GM20000 (cell line): ENCODE measurements at places on chromosomes 11 and 22.

GRCh38 chr11:25435197-25435596 is 896.7 kb upstream of the ANO3 start:
- DNase-seq: no peak

DNA sequence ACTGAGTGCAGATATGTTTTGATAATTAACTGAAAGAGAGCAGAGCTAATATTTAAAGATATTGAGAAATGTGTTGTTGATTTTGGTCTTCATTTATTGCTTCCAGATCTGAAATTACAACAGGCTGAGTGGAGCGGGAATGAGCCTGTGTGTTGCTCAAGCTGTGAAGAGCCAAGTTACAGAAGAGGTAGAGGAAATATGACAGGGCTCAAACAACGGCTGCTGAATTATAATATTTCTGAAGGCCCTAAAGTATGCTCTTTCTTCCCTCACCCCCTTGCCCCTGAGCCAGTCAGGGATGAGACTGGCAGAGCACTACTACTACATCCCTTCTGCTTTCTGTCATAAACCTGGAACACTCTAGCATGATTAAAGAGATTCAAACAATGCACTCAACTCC is 115.6 kb downstream of the FANCF start:
- no peak for DNase-seq

DNA sequence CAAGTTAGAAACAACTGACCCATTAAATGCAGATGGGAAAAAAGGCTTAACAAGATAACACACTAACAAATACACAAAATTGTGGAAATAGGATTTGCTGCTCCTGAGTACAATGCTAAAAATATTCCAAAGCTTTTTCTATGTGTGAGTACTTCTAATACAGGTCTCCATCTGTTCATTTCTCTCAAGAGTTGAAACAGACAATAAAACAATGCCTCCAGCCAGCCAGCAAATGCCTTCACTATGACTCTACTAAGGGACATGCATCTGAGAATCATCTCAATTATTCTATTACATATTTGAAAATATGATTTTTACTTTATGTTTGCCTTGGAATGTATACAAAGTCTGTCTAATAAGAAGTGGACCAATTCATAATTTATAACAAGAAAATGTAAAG is 119.0 kb downstream of the CADM1 start:
- DNase-seq: no peak

DNA sequence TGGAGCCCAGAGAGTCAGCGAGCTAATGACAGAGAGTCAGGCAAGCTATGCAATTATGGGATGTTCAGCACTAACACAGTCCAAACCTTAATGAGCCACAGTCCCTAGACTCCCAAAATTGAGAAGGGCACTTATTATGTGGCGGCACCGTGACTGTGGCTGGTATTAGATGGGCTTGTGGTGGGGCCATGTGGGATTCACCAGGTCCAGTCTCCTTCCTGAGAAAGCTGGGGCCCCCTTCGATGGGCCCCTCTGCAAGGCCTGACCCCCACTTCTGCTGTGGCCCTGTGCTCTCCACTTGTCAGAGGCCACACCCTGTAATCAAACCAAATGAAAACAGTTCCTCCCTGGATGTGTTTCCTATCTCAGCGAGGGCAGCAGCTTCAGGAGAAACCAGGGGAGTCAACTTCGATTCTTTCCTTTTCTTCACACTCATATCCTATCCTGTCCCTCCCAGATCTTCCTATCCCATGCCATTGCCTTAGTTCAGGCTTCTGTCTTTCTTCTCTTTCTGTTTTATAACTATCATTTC is 42.9 kb downstream of the INSC start:
- DNase-seq: no peak
